ENCODE measurements at places on chromosomes 12 and 14.
A peak's percentile ranks its signal among the peaks of the same experiment; 100 is the strongest.

GRCh38 chr14:30333934-30334333, 225.0 kb upstream of the G2E3 start:
- DNase-seq, result no peak

GRCh38 chr12:52032446-52032803, 18.8 kb upstream of the NR4A1 start:
- DNase-seq, result no peak

- DNase-seq, result no peak
Observed at GRCh38 chr14:68814539-68815297, 21.9 kb upstream of the ZFP36L1 start.

DNA sequence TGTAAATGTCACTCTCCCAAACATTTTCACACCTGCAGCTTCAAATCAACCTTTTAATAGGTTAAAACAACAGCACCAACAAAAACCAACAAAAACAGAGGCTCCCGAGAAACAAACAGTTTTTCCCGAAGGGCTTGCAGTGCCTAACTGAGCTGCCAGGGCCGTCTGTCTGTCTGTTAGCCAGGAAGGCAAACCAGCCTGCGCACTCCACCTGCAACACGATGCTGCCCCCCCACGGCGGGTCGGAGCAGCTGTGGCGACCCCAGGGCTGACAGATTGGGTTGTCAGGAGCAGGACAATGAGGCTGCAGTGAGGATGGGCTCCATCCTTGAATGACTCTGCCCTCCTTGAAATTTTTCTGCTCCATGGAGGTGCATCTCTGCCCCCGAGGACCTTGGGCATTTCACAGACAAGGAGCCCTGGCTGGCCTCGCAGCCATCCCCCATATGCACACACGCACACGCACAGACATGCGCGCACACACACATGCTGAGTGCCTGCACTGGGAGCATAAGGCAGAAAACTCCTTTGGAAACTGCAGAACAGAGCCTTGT, 2.6 kb downstream of the RTL1 start:
- DNase-seq, result no peak

GRCh38 chr12:71216725-71217579, 59.2 kb upstream of the TSPAN8 start:
- no peak for DNase-seq

- DNase-seq, result no peak
Observed at GRCh38 chr12:97063292-97063935, 156.4 kb downstream of the NEDD1 start.

- DNase-seq, result no peak
Observed at GRCh38 chr12:25764892-25765291, 193.6 kb upstream of the RASSF8 start.

DNA sequence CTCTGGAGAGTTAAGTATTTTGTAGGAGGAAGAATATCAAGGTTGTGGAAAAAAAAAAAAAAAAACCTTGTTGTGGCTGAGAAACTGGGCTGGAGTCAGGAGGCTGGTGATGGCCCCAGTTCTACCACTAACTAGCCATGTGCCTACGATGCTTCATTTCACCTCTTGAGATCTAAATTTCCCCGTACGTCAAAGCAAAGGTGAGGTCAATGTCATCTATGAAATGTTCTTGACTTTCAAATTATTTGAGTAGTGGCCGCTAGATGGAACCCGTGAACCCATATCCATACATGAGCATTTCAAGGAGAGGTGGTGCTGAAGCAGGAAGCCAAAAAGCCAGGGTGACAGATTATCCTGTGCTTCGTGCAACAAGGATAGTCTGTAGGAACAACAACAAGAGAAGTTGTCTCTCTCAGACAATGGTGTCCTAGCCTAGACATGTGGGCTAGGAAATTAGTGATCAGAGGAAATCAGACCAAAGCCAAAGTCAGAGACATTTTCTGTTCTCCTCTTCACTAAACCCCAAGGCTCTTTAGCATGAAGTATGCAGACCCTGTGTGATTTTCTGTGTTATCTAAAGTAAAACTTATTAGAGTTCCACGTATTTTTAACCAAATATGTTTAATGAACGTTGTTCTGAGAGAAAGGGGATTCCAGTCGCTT, 95.5 kb upstream of the ETV6 start:
- no peak for DNase-seq

- DNase-seq, result no peak
Observed at GRCh38 chr12:95557625-95558024, 6.3 kb upstream of the USP44 start.

GRCh38 chr12:52207106-52207505, 15.3 kb upstream of the KRT80 start:
- DNase-seq, result no peak

- DNase-seq, result no peak
Observed at GRCh38 chr12:41466802-41467201, 278.7 kb downstream of the PDZRN4 start.

GRCh38 chr12:89210277-89210676, 142.0 kb downstream of the DUSP6 start:
- no peak for DNase-seq

DNA sequence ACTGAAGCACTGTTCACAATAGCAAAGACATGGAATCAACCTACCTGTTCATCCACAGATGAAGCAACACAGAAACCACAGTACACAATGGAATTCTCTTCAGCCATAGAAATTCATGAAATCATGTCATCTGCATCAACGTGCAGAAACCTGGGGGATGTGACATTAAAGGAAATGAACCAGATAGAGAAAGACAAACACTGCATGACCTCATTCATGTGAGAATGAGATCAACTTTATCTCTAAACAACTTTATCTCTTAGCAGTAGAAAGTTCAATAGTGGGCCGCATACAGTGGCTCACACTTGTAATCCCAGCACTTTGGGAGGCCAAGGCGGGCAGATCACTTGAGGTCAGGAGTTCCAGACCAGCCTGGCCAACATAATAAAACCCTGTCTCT, 19.9 kb downstream of the ASCL4 start:
- DNase-seq, result no peak

- DNase-seq, result no peak
Observed at GRCh38 chr12:12379831-12380730, 23.2 kb downstream of the BORCS5 start.

- DNase-seq, result no peak
Observed at GRCh38 chr12:75658901-75659823, 147.8 kb upstream of the KRR1 start.

DNA sequence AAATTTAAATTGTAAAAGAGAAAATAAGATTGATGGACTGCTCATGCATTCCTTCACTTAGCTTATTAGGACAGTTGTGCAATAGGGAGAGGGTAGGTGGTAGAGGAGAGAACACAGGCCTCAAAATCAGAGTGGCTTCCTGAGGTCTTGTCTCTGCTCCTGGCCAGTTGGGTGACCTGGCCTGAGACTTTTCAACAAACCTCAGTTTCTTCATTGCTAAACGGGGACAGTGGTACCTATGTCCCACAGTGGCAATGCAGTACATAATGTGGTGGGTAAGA, 2.6 kb downstream of the MAP3K12 start:
- DNase-seq, result no peak

DNA sequence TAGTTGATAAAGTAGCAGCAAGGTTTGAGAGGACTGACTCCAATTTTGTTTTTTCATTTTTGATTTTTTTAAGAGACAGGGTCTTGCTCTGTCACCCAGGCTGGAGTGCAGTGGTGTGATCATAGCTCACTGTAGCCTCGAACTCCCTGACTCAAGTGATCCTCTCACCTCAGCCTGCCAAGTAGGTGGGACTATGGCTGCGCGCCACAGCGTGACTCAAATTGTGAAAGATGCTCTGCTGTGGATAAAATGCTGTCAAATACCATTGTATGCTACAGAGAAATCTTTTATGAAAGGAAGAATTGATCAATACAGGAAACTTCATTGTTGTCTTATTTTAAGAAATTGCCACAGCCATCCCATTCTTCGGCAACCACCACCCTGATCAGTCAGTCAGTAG, 48.3 kb downstream of the SCN8A start:
- no peak for DNase-seq

DNA sequence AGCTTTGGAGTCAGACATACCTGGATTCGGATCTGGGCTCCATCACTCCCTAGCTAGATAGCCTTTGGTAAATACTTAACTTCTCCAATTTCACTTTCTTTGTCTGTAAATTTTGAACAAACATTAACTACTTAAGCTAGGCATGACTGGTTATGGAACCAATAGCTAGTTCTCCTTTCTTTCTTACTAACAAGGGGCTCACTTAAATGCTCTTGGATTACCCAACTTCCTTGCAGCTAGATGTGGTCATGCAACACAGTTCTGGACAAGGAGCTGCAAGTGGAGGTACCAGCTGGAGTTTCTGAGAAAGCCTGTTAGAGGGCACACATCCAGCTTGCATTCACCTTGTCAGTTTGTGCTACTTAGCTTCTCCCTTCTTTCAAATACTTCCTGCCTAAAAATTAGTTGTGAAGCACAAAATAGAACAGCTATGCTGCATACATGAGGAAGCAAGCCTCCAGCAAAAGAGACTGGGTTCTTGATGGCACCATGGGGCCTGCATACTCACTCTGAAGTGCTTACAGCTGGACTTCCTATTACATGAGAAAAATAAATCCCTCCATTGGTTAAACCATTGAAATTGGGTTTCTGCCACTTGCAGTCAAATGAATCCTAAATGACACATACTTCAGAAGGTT, 210.1 kb upstream of the EEA1 start:
- DNase-seq, result no peak

DNA sequence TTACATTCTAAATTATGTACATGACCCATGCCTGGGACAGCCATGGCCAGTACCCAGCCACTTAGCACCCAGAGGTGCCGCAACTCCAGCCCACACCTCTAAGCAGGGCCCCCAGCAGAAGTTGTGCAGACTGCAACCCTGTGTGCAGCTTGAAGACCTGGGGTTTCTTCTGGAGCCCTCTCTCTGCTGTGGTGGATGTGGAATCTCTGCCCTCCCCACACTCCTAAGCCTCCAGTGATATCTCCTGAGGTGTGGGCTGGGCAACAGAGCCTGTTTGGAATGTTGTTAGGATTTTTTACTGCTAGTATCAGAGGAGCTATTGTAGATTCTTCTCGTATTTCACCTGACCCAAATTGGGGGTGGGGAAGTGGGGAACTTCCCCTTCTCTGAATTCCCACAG, 59.4 kb upstream of the TUNAR start:
- DNase-seq, result no peak

DNA sequence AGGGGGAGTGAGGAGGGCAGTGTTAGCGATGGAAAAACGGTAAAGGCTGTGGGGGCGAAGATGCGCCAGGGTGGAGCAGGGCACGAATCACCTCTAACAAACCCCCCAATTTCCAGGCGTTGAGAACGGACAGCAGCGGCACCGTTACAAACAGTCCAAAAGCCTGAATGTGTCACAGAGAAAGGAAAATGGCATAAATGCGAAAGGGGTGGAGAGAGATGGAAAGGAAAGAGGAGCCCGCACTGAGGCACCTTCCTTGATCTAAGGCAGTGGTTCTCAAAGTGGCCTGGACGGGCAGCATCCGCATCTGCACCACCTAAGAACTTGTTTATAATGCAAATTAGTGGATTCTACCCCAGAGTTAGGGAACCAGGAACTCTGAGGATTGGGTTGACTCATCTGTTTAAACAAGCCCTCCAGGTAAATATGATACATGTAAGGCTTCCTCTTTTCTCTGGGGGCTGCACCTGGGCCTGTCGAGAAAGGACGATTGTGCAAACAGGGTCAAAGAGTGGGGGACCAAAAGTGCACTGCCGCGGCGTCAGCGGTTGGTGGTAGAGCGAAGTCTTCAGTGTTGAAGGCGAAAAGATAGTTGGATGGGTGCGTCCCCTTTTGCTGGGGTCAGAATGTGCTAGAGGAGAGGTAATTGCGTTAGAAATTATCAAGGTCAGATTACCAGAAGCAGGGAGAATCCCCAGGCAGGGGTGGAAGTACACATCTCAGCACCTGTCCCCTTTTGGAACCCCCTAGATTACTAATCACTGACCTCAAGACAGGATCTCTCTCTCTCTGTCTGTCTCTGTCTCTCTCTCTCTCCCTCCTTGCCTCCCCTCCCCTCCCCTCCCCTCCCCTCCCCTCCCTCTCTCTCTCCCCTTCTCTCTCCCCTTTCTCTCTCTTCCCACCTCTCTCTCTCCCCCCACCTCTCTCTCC, 1.3 kb upstream of the KCNH5 start:
- DNase-seq, result no peak

GRCh38 chr14:94113073-94113472, 2.5 kb downstream of the IFI27 start:
- no peak for DNase-seq

GRCh38 chr14:75439989-75440388, 12.2 kb downstream of the JDP2 start:
- no peak for DNase-seq

GRCh38 chr14:93009471-93010129, 86.7 kb downstream of the CHGA start:
- DNase-seq, result peak; percentile 84

GRCh38 chr12:116665666-116666304, 72.1 kb downstream of the SPRING1 start:
- DNase-seq, result no peak

DNA sequence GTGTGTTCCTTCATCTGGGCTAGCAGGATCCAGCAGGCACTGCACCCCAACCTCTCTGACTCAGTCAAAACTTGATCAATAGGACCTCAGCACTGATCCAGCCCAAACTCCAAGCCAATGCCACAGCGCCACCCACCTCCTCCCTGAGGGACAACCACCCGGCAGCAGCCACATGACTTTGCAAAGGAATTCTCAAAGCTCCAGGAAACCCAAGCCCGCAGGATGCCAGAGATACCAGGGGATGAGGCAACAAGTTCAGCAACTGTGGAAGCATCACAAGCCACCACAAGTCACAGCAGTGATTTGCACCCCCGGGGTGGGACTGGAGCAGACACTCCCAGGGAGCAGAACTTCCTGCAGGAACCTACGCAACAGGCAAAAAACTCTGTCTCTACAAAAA, 37.3 kb downstream of the ACTN1 start:
- DNase-seq, result no peak

GRCh38 chr12:124953689-124954405, 35.1 kb downstream of the DHX37 start:
- no peak for DNase-seq

GRCh38 chr12:111766608-111767361, at the start of gene ALDH2:
Gene ALDH2 (plus strand): TSS chr12:111766933. CDS start chr12:111766983, 50 bp downstream.
- peak; percentile 88 for DNase-seq

GRCh38 chr12:40192704-40193255, 32.0 kb upstream of the LRRK2 start:
- DNase-seq, result no peak

GRCh38 chr14:54738009-54738408, 164.6 kb downstream of the GCH1 start:
- no peak for DNase-seq

GRCh38 chr12:1583421-1584078, 10.8 kb downstream of the FBXL14 start:
- no peak for DNase-seq

GRCh38 chr12:121837680-121838079, 21.0 kb downstream of the HPD start:
- no peak for DNase-seq

- no peak for DNase-seq
Observed at GRCh38 chr12:56164345-56164729, 6.2 kb downstream of the MYL6 start.

GRCh38 chr12:28507033-28507432, 316.8 kb downstream of the CCDC91 start:
- no peak for DNase-seq

GRCh38 chr14:73804636-73805035, 47.0 kb upstream of the PTGR2 start:
- DNase-seq, result peak; percentile 62

GRCh38 chr12:109625131-109625559, 51.6 kb downstream of the MVK start:
- DNase-seq, result peak; percentile 71

Data from suprapubic skin (tissue), 4 donors.